ENCODE measurements at places on chromosomes 7 and 10.

- no peak for DNase-seq
These were observed 745.2 kb downstream of the AUTS2 start for GRCh38 chr7:70343519-70343918.

- DNase-seq: no peak
These were observed 84.1 kb downstream of the PTPRE start for GRCh38 chr10:127990846-127991542.

DNA sequence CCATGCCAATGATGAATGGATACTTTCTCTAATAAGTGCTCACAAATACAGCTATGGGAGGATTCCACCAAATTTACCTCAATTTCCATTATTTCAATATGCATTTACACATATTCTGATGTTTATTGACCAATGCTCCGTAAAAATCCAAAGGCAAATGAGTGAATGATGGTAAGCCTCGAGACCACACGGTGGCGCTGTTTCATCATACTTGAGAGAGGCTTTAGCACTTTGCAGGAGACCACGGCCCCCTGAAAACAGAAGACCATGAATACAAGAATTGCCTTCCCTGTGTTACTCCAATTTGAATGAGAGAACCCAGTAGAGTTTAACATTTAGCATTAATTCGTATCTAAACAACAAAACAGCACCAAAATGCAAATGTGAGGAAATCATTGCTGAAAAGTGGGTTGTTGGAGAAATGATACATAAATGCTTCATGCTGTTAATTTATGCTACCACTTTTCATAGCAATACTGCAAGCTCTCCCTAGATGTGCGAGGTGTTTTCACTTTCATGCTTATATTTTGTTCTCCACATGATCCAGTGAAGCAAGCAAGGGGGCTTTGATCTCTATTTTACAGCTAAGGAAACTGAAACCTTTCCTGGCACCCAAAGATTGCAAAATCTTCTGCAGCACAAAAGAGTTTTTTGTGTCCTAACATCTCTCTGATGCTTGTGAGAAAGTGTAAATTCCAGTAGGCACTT, 35.4 kb downstream of the TRIL start:
- peak; percentile 65 for DNase-seq

DNA sequence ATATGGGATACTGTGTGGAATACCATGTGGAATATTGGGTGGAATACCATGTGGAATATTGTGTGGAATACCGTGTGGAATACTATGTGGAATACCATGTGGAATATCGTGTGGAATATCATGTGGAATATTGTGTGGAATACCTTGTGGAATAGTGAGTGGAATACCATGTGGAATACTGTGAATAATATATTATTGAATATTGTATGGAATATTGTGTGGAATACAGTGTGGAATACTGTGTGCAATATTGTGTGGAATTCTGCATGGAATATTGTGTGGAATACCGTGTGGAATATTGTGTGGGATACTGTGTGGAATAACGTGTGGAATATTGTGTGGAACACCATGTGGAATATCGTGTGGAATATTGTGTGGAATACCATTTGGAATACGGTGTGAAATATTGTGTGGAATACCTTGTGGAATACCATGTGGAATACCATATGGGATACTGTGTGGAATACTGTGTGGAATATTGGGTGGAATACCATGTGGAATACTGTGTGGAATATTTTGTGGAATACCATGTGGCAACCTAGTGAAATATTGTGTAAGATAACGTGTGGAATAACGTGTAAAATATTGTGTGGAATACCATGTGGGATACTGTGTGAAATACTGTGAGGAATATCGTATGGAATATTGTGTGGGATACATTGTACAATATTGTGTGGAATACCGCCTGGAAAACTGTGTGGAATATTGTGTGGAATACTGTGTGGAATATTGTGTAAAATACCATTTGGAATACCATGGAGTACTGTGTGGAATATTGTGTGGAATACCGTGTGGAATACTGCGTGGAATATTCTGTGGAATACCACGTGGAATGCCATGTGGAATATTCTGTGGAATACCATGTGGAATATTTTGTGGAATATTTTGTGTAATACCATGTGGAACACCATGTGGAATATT, 133.9 kb upstream of the CHST15 start:
- DNase-seq: no peak

- no peak for DNase-seq
These were observed 88.9 kb downstream of the ARMH3 start for GRCh38 chr10:101967119-101967518.

DNA sequence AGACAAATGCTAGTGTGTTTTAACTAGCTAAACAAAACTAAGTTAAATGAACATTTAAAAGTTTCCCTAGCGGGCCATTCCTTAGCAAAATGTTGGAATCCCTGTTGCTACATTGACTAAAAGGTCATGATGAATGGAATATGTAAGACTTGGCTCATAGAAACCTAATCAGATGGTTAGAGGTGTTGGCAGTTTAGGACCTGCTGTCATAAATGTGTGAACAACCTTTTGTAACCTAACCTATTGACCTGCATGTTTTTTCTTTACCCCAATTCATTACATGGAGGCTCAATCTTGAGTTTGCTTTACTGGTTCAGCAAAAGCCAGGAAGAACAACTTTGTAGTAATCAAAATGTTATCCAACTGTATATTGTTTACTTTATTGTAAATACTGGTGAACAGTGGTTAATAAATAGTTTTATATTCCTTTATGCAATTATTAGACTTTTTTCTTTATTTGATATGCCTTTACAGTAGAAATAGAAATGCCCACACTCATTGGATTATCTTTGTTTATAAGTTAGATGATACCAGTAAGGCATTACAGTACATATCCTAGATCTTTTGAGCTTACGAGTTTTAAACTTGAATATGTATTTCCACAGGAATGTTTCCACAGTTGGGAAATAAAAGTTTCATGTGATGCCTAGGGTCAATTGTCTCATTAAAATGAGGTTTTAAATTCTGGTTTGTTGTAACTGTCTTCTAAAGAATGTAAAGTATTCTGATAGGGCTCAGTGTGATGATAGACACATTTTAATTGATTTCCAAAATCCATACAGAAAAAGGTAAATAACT, 11.6 kb downstream of the CBX3 start:
- DNase-seq: no peak

- no peak for DNase-seq
These were observed 46.5 kb upstream of the FGL2 start for GRCh38 chr7:77246026-77246640.

DNA sequence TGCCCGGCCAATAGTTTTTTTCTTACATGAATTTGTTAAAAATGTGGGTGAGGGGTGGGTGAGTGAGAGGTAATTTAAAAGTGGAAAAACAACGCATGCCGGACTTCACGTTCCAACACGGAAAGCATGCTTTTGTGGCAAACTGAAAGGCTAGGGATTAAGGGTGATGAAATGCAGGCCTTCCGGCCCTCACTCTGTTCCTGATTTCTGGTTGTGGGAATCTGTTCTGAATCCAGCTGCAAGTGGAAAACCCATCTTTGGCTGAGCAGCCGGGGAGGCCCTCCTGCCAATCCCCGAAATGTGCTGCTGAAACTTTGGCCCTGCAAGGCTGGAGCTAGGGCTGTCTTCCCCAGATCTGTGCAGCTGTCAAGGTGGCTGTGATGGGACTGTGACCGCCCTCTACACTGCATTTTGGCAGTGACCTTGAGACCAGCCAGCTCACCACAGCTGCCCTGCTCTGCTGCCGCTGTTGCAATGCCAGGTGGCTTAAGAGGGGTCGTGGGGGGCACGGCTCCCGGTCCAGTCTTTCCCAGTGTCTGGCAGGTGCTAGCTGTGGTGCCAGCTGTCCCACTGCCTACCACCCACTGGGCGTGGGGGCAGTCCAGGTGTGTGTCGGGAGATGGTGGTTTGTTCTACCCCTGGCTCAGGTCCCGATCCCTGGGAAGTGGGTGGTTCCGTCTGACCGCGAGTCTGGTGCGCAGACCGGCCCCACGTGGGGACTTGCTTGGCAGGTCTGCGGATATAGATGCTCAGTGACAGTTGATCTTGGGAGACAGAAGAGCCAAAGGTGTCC, 39.0 kb downstream of the TET1 start:
- DNase-seq: no peak

DNA sequence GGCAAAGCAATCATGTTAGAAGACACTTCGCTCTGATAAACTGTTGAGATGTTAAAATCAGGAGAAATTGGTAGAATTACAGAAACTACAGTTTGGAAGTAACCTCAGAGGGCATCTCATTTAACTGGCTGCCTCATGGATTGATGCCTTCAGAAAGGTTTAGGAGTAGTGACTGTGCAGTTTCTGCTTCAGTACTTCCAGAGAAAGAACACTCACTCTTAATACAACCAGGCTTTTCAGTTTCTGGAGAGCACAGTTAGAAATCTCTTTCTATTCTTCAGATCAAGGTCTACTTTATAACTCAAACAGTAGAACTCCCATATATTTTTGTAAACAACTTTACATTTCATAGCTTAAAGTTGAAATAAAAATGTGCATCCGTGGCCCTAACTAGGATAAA, 1358.9 kb upstream of the LRRTM3 start:
- DNase-seq: no peak
